Suppressor macrophage (primary cell): ENCODE measurements at places on chromosomes 2 and 18.
A peak's percentile ranks its signal among the peaks of the same experiment; 100 is the strongest.

DNA sequence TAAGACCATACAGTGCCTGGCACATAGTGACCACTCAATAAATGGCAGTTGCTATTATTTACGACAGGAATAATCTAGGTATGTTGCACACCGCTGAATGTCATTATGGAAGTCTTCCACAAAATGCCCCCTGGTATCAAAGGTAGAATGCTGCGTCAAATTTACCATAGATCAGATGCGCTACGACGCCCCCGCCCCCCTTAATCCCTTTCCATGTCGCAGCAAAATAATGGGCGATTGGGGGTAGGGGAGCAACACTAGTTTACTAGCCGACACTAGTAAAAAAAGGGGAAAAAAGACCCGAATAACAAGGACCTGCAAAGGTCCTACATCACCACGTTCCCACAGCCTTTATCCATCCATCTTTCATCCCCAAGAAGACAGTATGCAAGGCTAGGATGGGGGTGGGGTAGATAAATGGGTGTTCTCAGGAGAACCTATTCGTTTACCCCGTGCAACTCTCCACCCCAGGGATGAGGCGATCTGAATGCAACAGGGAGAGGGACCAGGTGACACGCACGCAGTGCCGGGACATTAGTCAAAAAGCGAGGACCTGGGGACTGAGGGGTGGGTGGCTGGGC, 455 bp downstream of the PREPL start:
- DNase-seq, result peak; percentile 16

GRCh38 chr2:127275356-127275755, 18.6 kb downstream of the ERCC3 start:
- no peak for DNase-seq

GRCh38 chr18:23105581-23106219, 29.6 kb upstream of the CABLES1 start:
- peak; percentile 21 for DNase-seq

GRCh38 chr2:202831242-202832220, 40.0 kb downstream of the ICA1L start:
- peak; percentile 65 for DNase-seq

DNA sequence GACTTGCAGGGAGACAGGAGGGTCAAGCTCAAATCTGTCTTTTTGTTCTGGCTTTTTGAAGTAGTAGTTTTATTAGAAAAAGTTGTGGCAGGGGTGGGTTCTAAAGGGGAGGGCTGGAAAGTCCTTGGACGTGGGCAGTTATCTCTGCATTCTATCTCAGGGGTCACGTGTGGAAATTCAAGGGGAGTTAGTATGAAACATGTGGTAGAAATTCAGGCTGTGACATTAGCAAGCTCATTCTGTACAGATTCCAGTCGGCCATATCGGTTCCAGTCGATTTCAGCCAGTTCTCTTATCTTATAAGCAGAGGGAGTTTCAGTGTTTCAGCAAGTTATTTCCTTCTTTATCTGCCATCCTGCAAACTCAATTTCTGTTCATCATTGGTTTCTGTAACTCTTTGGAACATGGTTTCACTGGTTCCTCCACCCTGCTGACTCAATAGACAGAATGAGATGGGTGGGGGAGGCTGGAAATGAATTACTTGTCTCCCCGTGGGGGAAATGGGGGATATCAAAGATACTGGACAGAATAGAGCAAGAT, 53.0 kb downstream of the RAB27B start:
- DNase-seq, result no peak

DNA sequence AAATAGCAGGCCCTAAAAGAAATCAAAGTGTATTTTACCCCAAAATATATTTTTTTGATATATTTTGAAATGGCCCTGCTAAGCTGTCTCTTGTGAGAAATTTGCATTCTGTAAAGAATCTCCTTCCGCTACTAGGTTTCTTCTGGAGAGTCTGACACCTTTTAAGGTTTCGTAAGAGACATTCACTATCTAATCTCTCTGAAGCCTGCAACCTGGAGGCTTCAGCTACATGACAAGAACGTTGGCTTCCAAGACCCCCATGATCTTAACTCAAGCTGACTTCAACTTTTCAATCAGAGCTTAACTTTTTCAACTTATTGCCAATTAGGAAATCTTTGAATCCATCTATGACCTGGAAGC, 1894.9 kb upstream of the LRRTM1 start:
- no peak for DNase-seq

GRCh38 chr2:166365803-166366420, 9.8 kb downstream of the SCN9A start:
- no peak for DNase-seq

DNA sequence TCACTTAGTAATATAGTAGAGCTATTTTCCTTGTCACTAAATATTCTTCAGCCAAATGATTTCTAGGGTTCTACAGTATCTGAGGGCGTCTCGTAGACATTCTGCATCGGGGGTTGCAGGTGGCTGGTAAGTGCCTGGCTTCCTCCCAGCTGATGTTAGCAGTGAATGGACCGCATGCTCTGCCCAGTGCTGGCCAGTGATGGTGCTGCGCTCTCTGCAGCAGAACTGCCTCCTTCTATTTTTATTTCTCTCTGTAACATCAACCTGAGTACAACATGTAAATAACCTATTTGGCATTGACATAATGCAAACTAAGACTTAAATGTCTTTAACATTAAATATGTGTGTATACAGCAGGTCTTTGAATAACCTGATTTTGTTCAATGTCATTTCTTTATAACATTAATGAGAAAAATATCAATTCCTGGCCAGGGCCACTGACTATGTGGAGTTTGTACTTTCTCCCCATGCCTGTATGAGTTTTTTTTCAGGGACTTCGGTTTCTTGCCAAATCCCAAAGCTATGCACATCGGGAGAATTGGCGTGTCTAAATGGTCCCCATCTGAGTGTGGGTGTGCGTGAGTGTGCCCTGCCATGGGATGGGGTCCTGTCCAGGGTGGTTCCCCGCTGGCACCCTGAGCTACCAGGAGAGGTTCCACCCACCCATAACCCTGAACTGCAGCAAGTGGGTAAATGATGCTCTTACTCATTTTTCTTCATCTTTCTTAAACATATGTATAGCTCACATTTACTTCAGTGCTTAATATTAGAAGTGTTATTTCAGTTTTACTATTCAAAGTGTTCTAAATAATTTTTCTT, 278.2 kb upstream of the EPAS1 start:
- no peak for DNase-seq

DNA sequence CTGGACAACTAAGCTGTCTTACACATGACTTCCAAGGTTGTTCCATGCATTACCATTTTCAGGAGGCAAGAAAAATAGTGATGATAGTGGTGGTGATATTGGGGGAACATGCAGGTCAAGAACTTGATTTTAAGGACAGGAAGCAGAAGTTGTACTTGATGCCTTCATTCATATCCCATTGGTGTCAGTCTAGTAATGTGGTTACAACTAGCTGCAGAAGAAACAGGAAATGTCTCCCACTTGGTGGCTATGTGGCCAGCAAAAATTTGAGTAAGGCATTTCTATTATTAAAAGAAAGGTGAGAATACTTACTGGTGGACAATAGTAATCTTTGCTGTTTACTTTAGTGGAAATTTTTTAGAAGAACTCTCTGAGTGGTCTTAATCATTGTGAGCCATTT, 103.4 kb downstream of the ALMS1 start:
- peak; percentile 8 for DNase-seq

DNA sequence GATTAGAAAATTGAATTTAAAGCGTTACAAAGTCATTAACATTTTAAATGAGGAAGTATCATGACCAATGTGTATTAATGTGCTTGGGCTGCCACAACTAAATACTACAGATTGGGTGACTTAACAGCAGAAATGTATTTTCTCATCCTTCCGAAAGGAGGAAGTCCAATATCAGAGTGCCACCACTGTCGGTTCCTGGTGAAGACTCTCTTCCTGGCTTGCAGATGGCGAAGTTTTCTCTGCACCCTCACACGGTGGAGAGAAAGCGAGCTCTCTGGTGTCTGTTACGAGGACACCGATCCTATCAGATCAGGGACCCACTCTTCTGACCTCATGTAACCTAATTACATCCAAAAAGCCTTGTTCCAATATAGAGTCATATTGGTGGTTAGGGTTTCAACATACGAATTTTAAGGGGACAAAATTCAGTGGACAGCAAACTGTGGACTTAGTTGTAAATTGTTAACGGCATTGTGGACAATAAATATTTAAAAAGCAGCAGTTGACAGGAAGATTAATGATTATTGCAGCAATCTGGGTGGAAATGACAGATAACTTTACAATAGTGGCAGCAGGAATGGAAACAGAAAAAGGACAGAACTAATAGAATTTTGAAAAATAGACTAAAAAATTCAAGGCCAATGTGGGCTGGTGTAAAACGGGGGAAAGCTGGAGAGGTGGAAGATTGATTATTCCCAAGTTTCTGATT, 35.1 kb upstream of the CYRIA start:
- DNase-seq, result peak; percentile 40

GRCh38 chr18:46477425-46478011, 179.5 kb downstream of the LOXHD1 start:
- DNase-seq, result no peak

DNA sequence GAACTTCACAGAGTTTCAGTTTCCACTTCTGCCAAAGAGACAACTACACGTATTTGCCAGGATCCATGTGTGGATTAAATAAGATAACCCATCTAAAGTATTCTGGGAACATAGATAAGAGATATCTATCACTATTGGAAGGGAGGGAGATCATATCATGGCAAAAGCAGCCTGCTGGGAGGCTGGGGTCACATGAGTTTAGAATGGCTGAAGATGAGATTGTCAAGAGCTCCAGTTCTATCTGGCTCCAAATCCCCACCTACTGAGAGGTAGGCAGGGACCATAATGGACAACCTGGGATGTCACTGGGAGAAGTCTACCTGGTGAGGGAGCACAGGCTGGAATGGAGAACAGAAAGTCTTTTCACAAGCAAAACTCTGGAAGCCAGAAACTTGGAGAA, 192.6 kb upstream of the ST6GAL2 start:
- no peak for DNase-seq

- no peak for DNase-seq
Observed at GRCh38 chr18:42778445-42779042, 336.9 kb downstream of the RIT2 start.

DNA sequence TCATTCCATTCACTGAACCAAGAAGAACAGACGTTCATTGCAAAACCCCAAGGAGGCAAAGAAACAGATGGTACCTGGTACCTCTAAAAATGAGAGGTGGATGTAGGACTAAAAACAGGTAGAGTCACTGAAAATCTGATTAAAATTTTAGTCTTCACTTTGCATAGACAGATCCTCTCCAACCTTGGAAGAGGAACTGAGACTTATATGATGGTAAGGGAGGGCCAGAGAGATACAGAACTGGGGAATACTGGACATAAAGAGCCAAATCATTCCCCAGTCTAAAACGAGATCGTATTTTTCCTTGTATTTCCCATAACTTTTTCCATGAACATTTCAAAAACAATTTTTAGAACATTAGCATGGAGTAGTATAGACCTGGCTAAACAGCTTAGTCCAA, 59.7 kb upstream of the SPOPL start:
- DNase-seq, result no peak

DNA sequence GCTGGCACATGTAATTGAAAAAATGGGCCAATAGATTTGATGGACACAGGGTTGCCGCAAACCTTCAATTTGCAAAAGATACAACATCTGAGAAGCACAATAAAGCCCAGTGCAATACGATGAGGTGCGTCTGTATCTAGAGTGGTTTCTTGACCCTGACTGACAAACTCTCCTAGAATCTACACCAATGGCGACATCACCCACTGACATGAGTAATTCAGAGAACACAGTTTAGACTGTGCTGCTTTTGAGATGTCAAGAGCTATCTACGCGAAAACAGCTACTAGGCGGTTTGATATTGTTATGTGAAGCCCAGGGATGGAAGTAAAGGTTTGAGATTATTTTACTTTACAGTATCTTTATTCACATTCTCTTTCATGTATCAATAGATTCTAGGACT, 104.9 kb downstream of the EIPR1 start:
- no peak for DNase-seq

DNA sequence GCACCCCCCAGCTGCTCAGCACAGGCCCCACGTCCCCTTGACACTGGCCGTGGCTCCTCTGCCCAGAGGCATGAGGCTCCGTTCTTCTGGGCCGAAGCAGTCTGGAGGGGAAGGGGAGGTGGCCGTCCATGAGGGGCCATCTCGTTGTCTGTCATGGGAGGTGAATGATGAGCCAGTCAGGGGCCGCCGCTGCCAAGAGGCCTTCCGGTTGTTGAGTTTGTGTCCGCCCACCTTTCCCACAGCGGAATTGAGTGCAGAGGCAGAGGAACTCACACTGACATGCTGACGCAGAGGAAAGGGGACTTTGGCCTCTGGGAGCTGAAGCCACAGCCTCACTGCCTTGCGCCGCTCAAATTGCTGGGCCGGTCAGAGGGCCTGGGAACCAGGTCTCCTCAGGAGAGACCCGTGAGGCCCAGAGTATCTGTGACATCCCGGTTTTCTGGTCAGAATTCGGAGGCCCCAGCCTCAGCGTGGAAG, 268.4 kb downstream of the ATAD2B start:
- DNase-seq, result peak; percentile 80

- no peak for DNase-seq
Observed at GRCh38 chr2:59149271-59149670, 908.1 kb upstream of the FANCL start.

DNA sequence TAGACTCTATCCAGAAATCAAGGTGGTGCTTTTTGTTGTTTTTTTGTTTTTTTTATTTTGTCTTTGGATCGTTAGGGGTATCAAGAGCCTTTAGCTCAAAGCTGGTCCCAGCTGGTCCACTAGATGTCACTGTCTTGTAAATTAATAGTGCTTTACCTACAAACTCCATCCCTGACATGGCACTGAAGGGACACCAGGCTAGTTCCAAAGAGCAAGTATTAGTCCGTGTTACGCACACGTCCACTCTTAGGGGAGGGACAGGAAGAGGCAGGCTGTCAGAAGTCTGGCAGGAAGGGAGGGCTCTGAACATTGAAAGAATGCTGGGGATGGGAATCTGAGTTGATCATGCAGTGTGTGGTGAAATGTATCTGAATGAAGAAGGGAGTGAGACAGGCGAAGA, 85.9 kb upstream of the CCBE1 start:
- peak; percentile 24 for DNase-seq

- DNase-seq, result no peak
Observed at GRCh38 chr18:26317398-26317797, 91.2 kb downstream of the TAF4B start.

DNA sequence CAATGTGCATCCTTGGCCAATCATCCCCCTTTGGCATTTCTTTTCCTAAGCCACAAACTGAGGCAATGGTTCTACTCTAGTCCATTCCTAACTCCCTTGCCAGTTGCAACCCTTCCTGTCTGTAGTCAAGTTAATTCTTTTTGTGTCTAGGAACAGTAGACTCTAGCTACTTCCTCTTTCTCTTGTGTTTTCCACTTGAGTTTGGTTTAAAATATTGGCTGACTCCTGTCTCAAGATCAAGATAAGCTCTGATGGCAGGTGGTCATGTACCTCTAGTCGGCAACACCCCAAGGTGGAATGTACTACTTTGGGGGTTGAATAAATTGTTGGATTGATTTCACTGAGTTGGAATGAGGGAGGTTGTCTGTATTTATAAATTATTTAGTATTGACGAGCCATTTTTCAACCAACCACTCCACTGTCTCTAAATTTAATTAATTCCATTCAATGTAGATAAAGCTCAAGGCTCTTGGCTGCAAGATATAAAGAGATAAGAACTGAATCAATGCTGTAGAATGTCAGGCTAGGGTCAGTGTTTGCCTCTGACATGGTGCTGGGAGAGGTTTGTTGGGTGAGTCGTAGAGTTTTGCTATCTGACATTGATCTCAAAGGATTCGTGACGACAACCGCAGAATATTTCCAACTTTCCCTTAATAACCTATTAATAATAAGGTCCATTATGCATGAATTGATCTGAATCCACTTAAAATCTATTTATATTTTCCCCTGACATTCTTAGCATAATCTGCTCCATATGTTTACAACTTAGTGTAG, 188.7 kb upstream of the APCDD1 start:
- DNase-seq, result peak; percentile 54

GRCh38 chr2:180707175-180707883, 273.1 kb upstream of the UBE2E3 start:
- no peak for DNase-seq
